ENCODE measurements at places on chromosomes 7 and 10.

DNA sequence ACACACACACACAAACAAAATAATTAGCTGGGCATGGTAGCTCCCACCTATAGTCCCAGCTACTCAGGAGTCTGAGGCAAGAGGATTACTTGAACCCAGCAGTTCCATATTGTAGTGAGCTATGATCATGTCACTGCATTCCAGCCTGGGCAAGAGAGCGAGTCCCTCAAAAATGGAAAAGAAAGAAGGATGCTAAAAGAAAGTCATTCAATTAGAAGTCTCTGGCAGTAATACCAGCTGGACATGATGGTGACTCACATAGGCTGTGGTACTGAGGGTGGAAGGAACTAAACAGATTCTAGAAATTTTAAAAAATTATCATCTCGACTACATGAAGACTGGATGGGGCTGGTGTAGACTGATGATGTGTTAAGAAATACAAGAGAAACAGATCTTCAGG lies 385.3 kb downstream of the ETV1 start:
- no peak for DNase-seq

GRCh38 chr7:142548978-142549377 lies 200.3 kb upstream of the PRSS1 start:
- no peak for DNase-seq

DNA sequence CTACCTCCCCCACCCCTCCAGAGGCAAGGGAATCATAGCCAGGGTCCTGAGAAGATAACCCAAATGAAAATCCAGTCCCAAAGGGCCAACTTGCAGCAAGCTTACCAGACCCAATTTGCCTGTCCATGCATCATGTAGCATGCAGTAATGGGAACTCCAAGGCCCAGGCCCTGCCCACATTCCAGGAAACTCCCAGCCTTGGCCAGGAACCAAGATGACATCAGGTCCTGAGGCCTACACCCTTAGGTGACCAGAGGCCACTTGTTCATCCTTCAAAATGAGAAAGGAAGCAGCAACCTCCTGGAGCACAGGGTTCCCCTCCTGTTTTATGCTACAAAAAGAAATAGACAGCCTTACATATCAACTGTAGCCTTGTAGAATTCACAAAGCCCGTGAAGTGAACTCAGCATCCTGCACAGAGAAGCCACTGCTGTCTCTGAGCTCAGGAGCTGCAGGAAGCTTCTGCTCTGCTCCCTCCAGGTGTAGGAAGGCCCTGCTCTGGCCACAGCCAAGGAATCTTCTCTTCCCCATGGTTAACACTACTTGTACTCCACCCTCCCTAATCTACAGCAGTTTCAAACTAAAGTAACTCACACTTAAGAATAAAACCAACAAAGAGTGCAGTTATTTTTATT lies 30.3 kb upstream of the GRB10 start:
- no peak for DNase-seq

- no peak for DNase-seq
Measured at GRCh38 chr7:2017481-2017891, 215.3 kb downstream of the MAD1L1 start.

DNA sequence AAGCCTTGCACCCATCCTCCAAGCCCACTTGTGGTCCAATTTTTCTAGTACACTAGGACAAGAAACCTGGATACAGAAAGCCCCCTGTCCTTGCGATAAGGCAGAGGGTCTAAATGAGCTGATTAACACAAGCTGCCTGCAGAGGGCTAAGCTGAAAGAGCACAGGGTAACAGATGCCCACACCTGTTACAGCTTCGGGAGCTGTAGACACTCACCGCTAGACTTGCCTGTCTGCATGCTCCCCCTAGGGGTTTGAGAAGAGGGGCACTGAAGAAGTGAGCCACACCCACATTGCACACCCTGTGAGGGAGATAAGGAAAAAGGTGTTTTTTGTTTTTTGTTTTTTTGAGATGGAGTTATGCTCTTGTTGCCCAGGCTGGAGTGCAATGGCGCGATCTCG lies 386.5 kb upstream of the AUTS2 start:
- DNase-seq = no peak

- DNase-seq = no peak
Measured at GRCh38 chr7:98493030-98493778, 92.3 kb upstream of the BAIAP2L1 start.

GRCh38 chr10:122565766-122566206 lies 5.2 kb downstream of the DMBT1 start:
- DNase-seq = peak; percentile 83

- no peak for DNase-seq
Measured at GRCh38 chr10:91590142-91590903, 42.5 kb downstream of the PPP1R3C start.

- no peak for DNase-seq
Measured at GRCh38 chr7:90933984-90934383, 330.2 kb upstream of the FZD1 start.

All from activated CD4-positive, alpha-beta T cell treated with anti-CD3 and anti-CD28 coated beads for 48 hours (primary cell).